Smooth muscle cell of the pulmonary artery (primary cell): ENCODE measurements at places on chromosomes 6 and 20. TPM values are rescaled to one million over a fixed set of nuclear protein-coding genes. Genes with fewer than 3 reads are reported as not detected.

The PTGIS gene
- total RNA-seq, result 121 and 154 TPM in 2 replicates

The NHLRC1 gene
- 2.6 and 2.9 TPM in 2 replicates for total RNA-seq

The PPP1R10 gene
- 17.7 and 21.0 TPM in 2 replicates for total RNA-seq

The LSM14B gene
- total RNA-seq, result 43.7 and 52.0 TPM in 2 replicates

The ECT2L gene
- 0.07 TPM in 1 of 2 replicates, not detected in the other for total RNA-seq

The ZSCAN23 gene
- 4.7 TPM in 2 replicates for total RNA-seq

The SH3BGRL2 gene
- total RNA-seq, result 2.2 and 2.4 TPM in 2 replicates
